Inflammatory macrophage treated with lipopolysaccharide for 1 hour (primary cell): ENCODE measurements at places on chromosomes 16 and 17.
A peak's percentile ranks its signal among the peaks of the same experiment; 100 is the strongest.

DNA sequence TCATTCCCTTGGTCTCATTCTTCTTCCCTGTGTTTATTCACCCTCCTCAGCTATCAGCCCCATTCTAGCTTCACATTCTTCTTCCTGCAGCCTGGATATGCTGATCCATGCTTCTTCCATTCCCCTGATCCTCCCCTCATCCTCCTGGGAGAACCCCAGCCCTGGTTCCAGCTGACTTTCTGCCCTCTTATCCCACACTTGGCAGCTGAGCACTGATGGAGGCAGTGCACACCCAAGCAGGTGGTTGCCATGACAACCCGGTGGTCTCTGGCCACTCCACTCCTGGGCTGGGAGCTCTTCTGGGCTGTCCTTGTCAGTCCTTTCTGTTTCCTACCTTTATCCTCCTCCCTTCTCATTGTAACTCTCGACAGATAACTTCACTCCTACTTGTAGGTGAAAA is 16.7 kb upstream of the TUBG2 start:
- no peak for DNase-seq

DNA sequence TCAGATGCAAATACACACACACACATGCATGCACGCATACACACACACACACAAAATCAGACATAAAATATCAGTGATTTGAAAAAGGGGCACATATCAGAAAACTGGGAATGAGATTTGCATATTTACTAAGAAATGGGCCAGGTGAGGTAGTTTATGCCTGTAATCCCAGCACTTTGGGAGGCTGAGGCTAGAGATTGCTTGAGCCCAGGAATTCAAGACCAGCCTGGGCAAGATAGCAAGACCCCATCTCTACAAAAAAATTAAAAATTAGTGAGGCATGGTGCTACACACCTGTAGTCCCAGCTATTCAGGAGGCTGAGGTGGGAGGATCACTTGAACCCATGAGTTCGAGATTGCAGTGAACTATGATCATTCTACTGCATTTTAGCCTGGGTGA is 22.4 kb upstream of the PNPO start:
- DNase-seq: no peak

DNA sequence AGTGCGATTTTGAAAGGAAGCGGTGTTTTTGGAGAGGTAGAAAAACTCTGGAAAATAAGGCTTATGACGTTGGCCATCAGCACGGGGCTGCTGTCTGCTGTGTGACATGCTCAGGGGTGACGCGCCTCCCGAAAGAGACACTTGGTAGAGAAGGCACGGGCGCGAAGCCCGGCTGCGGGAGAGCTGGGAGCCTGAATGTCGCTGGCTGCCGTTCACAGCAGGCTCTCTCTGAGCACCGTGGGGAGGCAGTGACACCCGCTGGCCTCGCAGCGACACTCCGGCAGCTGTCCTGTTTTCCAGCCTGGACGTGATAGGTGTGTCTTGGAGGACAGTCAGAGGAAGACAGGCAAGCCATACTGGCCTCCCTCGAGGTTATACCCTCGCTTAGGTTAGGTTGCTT is 759.1 kb upstream of the RBFOX1 start:
- DNase-seq: no peak

GRCh38 chr16:81181013-81181720 is 57.3 kb upstream of the BCO1 start:
- no peak for DNase-seq

- no peak for DNase-seq
Measured at GRCh38 chr17:47630614-47631013, 19.1 kb upstream of the KPNB1 start.

DNA sequence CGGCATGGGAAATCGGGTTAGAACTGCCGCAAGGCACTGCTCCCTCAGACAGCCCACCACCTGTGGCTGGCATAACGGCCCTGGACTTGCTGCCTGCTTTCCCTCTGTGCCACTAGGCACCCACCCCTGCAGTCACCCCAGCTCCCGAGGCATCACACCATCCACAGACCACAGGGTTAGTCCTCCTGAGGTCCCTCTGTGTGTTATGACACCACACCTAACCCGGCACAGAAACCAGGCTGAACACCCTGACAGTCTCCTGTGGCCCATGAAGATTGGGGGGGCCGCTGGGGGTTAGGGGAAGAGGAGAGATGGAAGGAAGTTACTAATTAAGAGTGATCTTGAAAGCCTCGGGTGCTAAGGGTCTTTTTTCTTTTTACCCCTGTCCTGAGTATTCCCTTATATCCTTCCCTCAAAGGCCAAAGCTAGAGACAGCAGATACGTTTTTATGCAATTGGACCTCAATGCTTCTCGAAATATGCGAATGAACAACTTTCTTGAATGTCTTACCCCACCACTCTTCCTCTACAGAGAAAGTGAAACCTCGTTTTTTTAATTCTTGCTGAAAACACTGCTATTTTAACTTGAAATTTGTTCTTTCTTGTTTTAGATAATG is 7.0 kb downstream of the CYTH1 start:
- DNase-seq: peak; percentile 47

- peak; percentile 60 for DNase-seq
Measured at GRCh38 chr16:85541980-85542900, 70.9 kb upstream of the GSE1 start.

DNA sequence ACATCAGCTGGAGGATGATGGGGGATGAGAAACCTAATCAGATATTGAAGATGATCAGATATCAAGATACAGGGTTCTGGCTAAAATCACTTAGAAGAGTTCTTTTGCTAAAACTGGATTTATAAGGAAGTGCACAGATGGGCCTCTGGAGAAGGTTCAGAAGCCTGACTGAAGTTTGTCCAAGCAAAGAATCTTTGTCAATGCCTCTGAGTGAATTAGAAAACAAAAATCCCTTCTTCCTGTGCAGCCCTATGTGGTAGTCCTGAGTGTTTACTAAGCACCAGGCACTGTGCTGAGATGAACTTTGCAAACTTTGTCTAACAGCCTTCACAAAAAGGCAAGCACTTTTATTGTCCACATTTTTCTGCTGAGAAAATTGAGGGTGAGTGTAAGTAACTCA is 11.4 kb upstream of the CENPV start:
- DNase-seq: no peak

DNA sequence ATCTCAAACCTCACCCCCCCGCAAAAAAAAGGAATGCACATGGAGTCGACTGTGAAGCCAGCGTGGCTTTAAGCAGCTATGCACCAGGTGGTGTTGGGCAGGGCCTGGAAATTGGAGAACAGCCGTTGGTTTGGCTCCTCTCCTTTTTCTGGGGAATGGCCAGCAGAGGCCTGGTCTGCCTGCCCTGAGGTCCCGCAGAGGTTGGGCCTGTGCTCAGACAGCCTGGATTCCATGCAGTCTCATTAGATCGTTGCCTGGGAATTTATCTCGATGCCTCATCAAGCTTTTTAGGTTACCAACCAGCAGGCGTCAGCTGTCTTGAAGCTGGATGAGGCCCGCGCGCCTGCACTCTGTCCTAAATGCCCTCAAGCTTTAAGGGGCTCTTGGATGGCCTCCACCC is 9.8 kb downstream of the SLC12A3 start:
- no peak for DNase-seq

DNA sequence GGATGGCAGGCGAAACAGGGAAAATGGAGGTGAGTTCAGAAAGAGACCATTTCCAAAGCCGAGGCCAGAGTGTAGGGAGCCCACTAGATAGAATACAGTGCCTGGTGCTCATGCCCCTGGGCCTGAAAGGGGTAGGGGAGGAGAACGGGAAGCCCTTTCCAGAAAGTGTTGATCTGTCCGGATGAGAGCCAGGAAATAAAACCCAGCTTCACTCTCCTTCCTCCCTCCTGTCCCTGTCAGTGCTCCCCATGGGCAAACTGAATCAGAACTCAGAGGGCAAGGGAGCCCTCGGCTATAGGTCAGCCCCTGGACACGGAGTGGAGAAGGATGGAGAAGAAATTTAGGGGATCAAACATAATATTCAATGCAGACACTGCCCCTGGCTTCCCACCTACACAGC is 57.7 kb upstream of the RPL38 start:
- DNase-seq: no peak

DNA sequence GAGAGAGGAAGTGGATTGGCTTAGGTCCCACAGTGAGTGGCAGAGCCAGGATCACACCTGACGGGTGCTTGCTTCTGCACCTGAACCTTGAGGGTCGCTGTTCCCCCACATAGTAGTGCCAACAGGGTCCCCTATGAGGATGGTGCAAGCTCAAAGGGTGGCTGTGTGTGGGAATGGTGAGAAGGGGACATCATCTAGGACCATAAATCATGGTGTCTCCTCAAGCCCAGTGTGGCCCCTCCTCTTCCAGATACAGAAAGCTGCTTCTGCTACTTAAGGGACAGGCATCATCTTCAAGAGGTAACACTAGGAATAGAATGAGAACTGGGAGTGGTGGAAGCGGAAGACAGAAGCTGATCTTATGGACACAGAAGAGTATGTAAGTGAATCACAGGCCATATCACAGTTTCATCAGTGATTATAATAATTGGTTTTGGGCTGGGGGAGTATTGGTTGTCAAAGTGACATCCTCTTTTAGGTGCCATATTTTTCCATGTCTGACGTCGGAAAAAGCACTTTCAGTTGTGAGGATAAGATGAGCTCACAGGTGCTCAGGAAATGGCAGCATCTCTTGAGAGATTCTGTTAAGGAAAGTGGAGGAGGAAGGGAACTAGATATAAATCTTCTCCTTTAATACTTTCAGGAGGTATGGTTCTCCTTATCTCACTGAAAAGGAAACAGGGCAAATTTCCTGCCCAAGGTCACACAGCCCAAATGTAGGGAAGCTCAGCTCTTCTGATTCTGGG is 83.2 kb upstream of the HNF1B start:
- DNase-seq: no peak

GRCh38 chr17:18218756-18219415 is 6.5 kb upstream of the LLGL1 start:
- DNase-seq: peak; percentile 15

DNA sequence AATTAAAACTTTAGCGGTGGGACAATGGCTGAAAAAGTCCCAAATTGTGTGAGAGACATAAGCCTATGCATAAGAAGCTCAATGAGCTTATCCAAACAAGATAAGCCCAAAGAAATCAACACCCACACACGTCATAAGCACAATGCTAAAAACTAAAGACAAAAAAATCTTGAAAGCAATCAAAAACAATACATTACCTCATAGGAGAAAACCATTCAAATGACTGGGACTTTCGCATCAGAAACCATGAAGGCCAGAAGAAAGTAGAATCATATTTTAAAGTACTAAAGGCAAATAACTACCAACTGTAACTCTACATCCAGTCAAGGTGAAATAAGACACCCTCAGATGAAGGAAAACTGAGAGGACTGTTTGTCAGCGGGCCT is 50.2 kb downstream of the ZCCHC14 start:
- no peak for DNase-seq

- DNase-seq: no peak
Measured at GRCh38 chr16:83019963-83020362, 393.2 kb downstream of the CDH13 start.

DNA sequence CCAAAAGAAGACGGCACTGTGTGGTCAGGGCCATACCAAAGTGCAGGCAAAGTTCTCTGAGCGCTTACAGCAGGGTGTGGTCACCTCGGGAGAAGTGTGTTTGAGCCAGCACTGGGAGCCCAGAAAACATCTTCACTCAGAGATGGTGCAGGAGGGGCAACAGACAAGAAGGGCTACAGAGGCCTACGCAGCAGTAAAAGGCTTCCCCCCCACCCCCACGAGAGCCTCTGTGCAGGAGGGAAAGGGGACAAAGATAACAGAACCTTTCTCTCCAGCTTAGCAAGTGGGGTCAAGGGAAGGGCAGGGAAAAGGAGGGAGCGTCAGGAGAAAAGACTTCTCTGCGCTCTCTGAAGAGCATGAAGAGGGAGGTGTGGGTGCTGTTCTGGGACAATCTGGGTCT is 2.8 kb downstream of the VAT1 start:
- DNase-seq: no peak

DNA sequence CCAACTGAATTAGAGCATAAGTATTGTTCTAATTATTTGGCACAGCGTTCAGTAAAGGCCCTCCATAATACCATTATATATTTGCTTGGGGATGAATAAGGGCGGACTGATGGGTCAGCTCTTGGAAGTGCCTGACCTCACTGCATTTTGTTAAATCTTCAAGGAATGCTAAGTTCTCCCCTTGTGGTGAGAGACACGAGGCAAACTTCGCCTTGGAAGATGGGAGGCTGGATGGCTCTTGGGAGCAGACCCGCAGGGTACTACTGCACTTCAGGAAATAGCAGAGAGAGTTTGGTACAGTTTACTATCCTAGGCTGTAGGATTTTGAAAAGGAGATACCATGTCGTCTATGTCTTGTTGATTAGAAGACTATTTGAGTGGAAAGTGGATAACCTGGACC is 87.0 kb upstream of the RPRML start:
- no peak for DNase-seq

GRCh38 chr17:34166352-34166751 is 88.7 kb upstream of the CCL2 start:
- no peak for DNase-seq

GRCh38 chr17:62130739-62131138 is 65.7 kb upstream of the MED13 start:
- no peak for DNase-seq

- no peak for DNase-seq
Measured at GRCh38 chr17:35287286-35287811, 44.5 kb downstream of the SLFN5 start.

DNA sequence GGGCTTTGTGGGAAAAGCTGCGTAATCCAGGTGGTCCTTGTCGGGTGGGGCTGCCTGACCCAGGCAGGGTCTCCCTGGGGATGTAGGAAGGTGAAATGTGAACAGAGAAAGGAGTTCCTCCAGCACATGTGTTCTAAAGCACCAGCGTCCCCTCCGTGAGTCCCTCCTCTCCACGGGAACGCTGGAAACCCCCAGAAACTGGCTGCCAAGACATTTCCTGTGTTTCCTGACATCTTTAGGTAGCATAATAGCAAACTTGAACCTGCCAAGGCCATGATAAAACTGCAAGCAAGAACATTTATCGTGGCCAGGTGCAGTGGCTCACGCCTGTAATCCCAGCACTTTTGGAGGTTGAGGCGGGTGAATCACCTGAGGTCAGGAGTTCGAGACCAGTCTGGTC is 12.6 kb upstream of the PYDC1 start:
- DNase-seq: no peak

- no peak for DNase-seq
Measured at GRCh38 chr16:80619824-80620223, 79.0 kb downstream of the DYNLRB2 start.
